SIG-M5 (cell line): ENCODE measurements at places on chromosomes 2 and 18.

GRCh38 chr2:263022-263738, 652 bp downstream of the SH3YL1 start:
- no peak for DNase-seq

DNA sequence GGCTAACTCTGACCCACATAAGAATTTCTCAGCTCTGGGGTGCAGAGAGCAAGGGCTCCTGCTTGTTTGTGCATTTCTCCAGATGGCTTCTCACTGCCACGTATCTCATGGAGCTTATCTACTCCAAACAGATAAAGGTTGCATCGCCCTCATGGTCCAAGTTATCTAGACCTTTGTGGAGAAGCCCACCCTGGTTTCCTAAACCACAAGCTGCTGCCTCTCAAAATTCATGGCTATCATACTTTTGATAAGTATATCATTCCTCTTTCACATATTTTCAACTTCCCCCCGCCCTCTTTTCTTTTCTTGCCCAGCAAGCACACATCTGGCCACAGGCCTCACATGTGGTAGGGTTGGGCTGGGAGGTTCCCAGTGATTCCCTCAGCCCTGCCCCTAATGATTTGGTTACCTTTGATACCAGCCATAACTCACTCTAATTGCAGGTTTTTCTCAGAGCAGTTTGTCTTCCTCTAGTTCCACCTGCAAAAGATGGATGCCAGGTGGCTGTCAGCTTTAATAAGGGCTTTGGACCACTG, 146.0 kb downstream of the RHBDD1 start:
- no peak for DNase-seq

- DNase-seq, result no peak
Measured at GRCh38 chr2:65129286-65129825, 550 bp downstream of the RAB1A start.

DNA sequence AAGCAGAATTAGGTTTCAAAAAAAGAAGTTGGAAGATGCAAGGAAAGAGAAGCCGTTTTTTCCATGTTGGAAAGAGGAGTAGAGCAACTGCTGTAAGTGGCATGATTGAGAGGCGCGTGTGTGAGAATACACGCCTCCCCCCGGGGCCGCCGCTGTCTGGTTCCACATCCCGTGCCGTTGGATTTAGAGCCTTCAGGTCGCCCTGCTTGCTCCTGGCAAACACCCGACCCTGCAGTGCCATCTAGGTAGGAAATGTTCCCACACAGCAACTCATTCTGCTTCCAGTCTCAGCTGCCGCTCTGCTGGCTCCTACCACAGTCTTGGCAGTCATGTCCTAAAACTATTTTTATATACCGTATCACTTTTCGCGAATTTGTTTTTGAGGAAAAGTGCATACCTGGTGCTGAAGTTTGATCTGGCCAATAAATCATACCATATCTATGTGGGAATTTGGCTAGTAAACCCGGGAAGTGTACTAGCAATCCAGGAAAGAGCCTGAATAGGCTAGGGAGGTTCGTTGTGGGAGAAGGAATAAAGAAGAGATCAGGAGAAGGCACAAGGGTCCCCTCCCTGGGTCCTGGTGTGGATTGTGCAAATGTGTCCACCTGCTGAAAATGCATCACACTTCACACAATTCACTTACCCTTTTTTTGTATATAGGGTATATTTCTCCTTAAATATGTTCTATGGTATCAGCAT, 372.7 kb downstream of the FBXO15 start:
- DNase-seq, result no peak

GRCh38 chr2:215554689-215555498, 119.0 kb upstream of the FN1 start:
- DNase-seq, result no peak

- DNase-seq, result no peak
Measured at GRCh38 chr18:79778291-79778791, 19.4 kb upstream of the KCNG2 start.

DNA sequence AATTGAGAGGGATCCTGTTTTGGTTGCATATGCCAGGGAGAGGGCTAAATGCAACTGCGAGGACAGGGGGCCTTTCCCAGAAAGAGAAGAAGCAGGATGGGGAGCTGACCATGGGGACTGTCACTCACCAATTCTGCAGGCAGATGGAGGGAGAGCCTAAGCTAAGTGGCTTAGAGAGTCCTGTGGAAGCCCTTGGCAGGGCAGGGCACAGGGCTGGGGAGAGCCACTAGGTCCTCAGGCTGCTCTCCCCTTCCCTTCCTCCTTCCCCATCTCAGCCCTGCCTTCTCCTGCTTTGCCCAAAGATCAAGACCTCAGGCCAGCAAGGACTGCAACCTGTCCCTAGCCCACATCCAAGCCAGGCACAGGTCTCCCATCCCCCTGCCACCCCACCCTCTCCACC, 24.4 kb upstream of the CATIP start:
- no peak for DNase-seq

DNA sequence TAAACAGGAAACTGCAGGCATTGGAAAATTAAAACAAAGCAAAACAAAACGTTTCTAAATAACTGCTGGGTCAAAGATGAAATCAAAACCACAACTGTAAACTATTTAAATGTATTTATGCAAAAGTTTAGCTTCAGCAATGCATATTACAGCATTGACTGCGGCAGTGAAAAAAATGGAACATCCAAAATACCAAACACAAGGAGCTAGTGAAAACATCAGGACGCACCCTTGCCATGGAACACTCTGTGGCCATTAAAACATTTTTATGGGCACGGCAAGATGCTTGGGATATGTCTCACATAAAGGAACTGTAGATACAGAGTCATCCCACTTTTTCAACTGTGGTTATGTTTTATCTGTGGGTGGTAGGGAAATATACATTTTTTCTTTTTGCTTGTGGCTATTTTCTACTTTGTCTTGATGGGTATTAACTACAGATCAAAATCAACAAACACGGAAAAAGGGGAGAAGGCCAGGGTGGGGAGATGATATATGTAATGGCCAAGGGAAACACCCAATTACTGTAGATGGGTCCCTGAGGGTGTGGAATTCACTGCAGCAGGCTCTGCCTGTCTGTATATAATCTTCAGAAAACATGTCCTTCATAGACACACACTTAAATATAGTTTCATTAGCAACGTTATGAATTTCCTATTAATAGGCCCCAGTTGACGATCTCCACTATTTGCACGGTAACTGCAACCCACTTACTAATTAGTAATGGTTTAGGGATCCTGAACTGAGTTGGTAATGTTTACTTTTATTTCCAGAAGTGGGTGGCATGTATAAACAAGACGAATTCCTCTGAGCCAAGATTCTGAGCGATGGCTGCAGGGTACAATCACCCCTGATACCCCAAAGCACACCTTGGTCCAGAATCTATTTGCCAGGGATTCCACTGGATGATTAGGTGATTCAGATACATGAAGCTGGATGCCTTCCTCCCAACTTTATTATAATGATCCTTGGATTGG, 110.5 kb downstream of the ACKR3 start:
- no peak for DNase-seq

- DNase-seq, result no peak
Measured at GRCh38 chr2:157699009-157699408, 70.3 kb upstream of the ACVR1C start.

DNA sequence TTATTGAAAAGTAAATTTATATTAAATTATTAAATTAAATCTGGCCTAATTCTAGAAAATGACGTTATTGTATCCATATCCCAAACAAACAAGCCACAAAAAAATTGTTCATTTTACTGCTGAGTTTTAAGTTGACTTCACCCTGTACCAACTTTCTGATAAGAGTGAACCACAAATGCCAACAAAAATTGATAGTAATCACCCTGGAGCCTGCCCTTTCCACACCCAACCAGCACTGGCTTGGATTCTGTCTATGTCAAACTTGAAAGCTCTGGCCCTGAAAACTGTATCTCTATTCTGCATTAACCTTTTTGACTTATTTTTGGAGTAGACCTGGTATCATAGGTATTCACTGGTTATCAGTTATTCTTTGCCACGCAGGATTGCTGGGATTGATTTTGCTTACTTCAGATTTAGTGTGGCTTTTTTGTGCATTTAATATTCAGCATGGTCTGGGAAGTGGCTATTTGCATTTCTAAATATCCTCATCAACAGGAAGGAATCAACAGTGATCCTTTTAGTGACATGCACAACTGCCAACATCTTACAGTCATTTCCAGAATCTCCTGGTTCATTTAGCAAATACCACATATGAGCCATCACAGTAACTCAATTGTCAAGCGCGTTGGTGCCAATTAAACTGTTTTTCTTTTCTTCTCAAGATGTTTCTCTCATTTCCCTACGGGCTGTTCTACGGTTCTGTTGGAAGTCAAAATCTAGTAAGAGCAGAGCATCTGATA, 11.4 kb upstream of the SRBD1 start:
- DNase-seq, result no peak

DNA sequence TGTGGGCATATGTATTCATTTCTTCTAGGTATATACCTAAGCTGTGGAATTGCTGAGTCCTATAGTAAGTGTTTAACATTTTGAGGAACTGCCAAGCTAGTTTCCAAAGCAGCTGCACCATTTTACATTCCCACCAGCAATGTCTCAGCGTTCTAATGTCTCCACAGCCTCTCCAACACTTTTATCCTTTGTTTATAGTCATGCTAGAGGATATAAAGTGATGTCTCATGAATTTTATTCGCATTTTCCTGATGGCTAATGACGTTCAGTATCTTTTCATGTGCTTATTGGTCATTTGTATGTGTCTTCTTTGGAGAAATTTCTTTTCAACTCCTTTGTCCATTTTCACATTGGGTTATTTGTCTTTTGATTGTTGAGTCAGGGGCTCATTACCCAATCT, 295.2 kb downstream of the NCKAP5 start:
- no peak for DNase-seq

DNA sequence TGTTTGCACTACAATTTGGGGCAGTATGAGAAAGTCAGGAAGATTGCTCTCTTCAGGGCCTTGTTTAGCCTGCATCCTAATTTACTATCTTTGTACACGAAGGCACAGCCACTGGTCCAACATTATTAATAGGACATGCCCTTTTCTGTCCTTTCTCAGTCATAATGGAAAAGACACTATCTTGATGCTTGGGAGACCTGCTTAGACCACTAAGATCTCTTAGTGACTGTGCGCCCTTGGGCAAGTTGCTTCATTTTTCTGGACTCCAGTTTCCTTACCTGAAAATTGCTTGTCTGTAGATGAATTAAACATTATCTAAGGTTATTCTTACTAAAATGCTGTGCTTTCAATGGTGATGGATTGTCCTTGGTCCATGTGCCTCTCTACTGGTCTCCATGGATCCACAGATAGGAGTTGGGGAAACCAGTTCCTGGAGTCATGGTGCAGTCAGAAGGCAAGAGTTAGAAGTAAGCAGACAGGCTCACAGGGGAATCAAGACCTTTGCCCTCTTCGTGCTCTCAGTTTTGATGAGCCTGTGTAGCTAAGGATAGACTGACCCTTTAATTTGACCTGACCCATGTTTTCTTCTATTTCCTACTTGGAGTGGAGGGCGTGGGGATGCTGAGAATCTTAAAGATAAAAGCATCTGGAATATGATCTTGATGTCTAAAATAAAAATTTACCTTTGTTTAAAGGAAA, 114.0 kb downstream of the RAPGEF4 start:
- no peak for DNase-seq

DNA sequence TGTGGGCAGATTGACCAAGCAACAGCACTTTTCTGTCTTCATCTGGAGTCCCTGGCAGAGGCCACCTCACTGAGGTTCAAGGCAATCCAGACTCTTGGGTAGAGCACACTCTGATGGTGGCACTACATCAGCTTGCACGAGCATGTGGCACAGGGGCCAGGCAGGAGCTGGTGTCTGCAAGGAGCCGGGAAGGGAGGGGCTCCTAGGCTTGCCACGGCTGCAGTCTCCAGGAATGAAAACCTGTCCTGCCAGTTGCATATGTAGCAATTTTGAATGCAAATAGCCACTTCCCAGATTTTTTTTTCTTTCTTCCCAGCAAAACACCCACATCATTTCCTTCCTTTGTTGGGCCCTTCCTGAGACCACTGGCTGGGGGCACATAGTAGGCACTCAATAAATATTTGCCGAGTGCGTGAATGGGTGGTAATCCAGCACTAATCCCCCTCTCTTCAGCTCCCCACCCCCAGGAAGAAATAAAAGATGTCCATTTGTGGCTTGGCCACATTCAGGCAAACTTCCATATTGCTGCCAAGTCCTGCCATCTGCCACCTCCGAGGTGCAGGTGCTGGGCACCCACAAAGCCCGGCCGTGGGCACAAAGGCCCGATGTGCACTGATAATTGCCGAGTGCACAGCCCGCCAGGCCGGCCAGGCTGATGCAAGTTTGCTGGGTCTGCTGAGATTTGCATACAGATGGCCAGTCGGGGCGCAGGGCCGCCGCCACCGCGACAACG, 72.4 kb downstream of the MYCN start:
- DNase-seq, result no peak

DNA sequence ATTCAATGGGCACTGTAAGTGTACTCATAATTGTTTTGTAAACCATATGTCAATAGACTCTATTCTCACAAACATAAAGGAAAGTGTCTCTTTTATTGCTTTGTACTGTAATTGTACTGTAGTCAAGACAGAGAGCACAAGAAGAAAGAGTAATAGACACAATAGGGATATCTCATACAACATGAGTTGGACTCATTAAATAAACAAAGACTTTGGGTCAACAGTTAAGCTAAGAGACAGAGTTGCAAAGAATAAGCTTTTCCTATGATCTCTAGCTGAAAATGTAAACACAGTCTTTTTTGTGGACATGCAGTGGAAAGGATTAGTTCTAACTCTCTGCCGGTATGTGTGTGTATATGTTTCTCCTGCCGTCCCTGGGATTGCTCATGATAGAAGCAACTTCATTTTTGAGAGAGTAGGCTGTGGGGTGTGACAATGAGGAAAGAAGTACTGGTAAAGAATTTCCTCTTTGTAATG, 13.9 kb upstream of the KYNU start:
- DNase-seq, result no peak

DNA sequence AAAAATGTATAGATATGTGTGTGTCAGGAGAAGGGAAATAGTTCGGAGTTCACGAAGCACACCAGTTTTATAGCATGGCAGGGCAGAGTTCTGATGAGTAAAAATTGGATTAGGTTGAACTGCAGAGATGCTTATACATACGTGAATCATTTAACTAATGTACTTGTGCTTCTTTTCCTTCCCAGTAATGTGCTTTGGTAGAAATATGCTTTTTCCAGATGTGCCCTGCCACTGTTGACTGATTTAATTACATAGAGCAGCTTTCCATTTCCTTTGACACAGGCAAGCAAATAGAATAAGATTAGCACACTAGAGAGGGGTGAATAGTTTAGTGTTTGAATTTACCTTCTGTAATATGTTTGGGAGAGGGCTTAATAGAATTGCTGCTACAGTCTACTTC, 28.9 kb upstream of the ARMC9 start:
- DNase-seq, result no peak

DNA sequence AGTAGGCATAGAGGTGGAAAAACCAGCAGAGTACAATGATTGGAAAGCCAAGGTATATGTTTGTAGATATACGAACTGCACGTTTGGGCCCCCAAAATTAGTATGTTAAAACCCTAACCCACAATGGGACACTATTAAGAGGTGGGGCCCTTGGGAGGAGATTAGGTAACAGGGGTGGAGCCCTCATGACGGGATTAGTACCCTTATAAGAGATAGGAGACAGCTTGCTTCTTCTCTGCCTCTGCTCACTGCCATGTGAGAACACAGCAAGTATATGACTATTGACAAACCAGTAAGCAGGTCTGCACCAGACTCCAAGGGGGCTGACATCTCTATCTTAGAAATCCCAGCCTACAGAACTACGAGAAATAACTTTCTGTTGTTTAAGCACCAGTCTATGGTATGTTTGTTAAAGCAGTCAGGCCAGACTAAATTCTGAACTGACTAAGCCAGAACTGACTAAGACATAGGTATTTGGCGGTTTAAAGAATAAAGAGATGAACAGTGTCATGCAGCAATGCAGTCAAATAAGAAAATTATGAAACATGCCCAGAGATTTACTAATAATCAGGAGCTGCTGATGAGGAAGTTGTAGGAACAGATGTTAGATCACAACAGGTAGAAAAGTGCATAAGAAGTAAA, 182.9 kb downstream of the DYM start:
- DNase-seq, result no peak
